Occipital lobe (tissue), 3 donors: ENCODE measurements at places on chromosomes 11 and 22. TPM values are rescaled to one million over a fixed set of nuclear protein-coding genes. Genes with fewer than 3 reads are reported as not detected.

The RFPL1 gene
- not detected for total RNA-seq

The FAM180B gene
- total RNA-seq, result 0.16 TPM

The CHST1 gene
- 10.5 TPM for total RNA-seq

The RIMBP3C gene
- total RNA-seq, result 1.6 TPM

The MRGPRX4 gene
- total RNA-seq, result not detected
